NCI-H1417 treated with DMSO at 0.1 percent for 48 hours (cell line): ENCODE measurements at places on chromosomes 1 and 21.

DNA sequence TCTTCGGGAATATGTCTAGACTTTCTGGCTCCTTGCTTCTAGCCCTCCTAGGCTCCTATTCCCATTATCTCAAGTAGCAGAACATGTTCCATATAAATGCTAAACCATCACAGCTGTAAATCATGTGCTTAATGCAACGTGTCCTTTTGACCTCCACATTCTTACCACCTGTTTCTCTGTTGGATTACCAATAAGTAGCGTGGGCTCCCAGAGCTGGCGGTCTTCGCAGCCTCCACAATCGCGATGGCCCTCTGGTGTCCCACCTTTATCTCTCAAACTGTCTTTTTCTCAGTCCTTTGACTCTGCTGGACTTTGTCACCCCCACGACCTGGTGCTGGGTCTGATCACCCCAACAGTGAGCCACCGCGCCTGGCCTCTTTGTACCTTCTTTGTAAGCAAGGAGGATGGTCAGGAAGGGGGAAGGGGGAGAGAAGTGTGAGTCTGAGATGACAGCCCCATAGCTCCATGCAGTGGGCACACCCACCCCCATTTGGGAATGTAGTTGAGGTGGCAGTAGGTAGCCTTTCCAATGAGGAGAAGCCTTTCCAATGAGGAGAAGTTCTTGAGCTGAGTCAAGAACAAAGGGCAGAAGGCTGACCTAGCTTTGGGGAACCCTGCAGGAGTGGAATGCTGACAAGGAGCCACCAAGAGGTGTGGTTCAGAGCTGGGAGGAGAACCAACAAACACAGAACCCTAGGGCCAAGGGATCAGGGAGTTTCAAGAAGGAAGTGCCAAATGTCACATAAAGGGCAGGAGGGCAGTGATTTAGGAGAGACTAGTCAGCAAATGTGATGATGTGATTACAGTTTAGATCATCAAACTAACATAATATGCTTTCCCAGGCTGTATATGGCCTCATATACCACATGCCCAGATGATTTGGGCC lies 14.2 kb downstream of the TRAF5 start:
- DNase-seq, result no peak

DNA sequence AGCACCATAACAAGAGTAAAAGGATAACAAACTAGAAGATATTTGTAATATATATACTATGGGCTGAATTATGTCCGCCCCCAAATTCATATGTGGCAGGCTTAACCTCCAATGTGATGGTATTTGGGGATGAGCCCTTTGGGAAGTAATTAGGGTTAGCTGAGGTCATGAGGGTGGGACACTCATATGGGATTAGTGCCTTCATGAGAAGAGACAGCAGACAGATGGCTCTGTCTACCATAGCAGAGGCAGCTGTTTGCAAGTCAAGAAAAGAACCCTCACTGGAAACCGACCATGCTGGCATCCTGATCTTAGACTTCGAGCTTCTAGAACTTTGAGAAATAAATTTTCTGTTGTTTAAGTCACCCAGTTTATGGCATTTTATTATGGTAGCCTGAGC lies 303.6 kb downstream of the LMO4 start:
- no peak for DNase-seq

DNA sequence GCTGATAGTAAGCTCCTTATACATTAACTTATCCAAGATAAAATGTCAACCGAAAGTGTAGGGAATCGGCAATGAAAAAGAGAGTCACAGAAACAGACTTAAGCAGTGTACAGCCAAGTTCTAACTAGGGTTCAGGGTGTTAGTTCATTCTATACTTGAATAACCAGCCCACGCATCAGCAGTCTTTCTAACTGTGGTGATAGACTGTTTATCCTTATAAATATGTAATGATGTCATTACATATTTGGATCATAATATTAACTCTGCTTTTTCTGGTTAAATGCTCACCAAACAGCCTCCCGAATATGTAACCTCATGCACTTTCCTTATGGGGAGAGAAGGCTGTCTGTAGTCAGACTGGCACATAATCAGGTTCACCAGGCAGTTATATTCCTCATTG lies 11.0 kb downstream of the HMCN1 start:
- DNase-seq, result no peak

- DNase-seq, result no peak
These were observed 137.9 kb upstream of the EDN2 start for GRCh38 chr1:41622402-41622801.

GRCh38 chr1:154736841-154737240 lies 128.9 kb upstream of the ADAR start:
- no peak for DNase-seq

- no peak for DNase-seq
These were observed 336.2 kb downstream of the SETD4 start for GRCh38 chr21:35724156-35724555.

DNA sequence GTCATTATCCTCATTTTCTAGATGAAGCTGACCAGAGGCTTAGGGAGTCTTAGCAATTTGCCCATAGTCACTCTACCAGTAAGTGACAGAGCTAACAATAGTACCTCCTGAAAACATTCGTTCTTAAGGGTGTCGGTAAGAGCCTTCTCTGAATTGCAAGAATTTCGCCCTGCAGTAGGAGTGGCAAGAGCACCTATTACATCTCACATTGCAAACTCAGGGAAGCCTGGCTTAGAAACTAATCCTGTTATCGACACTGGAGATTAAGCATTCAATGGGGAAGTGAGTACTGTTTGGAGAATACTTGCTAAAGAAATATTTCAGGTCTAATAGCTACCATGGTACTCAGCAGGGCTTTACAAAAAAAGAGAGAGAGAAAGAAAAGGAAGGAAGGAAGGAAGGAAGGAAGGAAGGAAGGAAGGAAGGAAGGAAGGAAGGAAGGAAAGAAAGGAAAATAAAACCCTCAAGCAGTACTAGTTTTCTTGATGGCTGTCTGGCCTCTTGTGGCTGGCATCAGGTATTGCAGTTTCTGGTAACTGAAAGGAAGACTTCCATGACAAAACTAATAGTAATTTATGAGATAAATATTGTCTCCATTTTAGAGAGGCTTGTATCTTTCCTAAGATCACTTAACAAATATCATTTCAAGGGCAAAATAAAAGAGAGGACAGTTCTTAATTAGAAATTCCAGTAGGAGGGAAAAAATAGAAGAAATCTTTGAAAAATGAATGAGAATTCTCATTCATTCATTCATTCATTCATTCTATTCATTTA lies 10.4 kb downstream of the C1orf226 start:
- DNase-seq, result no peak

DNA sequence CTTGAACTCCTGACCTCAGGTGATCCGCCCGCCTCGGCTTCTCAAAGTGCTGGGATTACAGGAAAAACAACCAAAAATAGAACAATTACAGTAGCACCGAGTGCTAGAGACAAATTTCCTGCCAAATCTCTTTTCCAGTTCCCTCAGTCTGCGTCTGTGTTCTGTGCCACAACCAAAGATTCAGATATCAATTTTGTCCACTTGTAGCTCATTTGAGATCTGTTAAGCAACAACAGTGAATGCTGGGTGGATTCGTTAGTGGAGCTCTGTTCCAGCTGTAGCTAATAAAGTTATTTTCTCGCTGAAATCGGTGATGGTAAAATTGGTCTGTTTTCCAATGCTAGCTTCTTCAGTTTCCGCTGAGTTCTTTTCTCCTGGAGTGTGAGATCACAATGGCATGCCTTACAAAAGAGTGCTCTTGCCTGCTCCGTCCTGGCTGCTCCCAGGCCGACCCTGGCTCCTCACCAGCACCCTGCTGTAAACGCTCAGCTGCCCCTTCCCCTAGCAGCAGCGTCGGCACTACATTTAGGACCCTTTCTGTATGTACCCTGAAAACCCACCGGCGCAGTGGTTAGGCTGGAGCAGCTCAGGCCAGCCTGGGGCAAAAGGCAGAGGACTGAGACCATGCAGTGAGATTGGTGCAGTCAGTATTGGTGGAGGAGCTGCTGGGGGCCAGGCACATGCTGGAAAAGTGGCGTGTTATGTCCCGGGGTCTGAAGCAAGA lies 395.4 kb downstream of the KIF26B start:
- DNase-seq, result no peak

DNA sequence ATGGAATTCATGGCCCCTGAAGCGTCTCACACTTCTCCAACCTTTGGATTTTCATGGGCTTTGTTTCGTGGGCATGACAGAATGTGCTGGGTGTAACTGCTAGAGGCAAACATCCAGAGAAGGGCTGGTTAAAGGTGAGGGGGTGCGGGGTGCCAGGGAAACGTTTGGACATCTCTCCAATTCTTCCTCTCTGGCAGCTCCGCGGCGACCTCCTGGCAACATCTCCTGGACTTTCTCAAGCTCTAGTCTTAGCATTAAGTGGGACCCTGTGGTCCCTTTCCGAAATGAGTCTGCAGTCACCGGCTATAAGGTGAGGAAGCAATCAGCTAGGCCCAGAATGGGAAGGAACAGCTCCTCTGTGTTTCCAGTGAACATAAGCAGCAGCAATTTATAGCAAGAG lies 12.0 kb downstream of the TMEM81 start:
- DNase-seq, result no peak
